Right forelimb (tissue), 1 donor: ENCODE measurements at places on chromosomes 5 and 9.

- no peak for DNase-seq
Observed at GRCh38 chr5:134103397-134103796, 11.1 kb upstream of the TCF7 start.

DNA sequence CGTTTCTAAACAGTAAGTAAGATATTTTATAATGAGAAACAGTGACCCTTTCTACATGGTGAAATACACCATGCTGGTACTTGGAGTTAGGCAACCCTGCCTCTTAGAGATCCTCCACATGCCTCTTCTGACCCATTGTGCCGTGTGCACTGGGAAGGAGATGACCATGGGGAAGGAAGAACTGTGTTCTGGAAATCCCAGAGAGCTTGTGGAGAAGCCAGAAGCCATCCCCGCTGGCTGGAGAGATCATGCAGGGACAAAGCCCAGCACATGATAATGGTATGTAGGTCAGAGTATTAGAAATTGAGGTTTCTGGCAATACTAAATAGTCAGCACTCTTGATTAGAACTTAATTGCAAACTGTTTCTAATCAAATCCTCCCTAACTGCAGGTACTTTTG lies 307.3 kb downstream of the FBXL7 start:
- DNase-seq = no peak

- no peak for DNase-seq
Observed at GRCh38 chr9:112354081-112354743, 20.8 kb upstream of the PTBP3 start.

DNA sequence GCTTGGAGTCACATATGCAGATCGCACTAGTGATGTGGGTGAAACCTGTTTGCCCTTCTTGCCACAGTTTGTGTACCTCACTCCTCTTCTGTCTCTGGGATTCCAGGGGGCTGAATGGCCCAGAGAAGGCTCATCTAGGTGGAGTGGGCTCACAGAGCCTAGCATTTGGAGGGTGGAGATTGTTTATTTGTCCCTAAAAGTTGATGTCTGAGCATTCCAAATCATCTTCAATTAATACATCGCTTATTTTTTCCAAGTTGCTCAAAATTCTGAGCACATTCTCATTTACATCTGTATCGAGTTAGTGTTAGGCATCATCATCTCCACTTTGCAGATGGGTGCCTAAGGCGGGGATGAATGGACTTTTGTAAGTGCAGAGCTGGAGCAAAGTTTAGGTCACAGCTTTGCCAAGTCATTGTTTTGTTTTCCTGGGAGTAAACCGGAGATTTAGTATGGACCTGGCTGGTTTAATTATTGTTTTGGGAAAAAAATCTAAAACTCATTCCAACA lies 2.0 kb downstream of the ABL1 start:
- no peak for DNase-seq

DNA sequence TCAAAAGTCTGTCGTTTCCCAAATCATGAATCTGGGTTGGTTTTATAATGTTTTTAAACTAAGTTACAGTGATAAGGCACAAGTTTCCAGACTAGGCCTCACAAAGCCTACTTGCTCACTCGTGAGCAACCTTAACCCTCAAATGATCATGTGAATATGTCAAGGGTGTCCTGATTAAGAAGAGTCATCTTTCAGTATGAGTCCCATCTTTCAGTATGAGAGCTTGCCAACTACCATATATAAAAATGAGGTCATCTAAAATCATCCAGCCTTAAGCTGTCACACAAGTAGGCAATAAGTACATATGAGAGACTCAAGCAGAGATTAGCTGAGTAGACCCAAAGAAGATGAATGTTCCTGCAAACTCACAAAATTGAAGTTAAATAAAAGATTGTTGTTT lies 668.4 kb upstream of the FAM174A start:
- no peak for DNase-seq

- DNase-seq = peak; percentile 92
Observed at GRCh38 chr5:178163772-178164735, 10.4 kb upstream of the NHP2 start.

GRCh38 chr5:162324328-162324727 lies 256.8 kb downstream of the GABRG2 start:
- DNase-seq = no peak

GRCh38 chr5:38060354-38060753 lies 198.0 kb upstream of the EGFLAM start:
- no peak for DNase-seq

GRCh38 chr5:135480511-135480910 lies 28.4 kb upstream of the TIFAB start:
- no peak for DNase-seq

GRCh38 chr9:120387257-120388002 lies 192.5 kb downstream of the CDK5RAP2 start:
- DNase-seq = no peak

- DNase-seq = no peak
Observed at GRCh38 chr9:97096793-97097192, 57.9 kb upstream of the CTSV start.

GRCh38 chr9:133306242-133307204 lies 29.5 kb downstream of the SURF6 start:
- no peak for DNase-seq

DNA sequence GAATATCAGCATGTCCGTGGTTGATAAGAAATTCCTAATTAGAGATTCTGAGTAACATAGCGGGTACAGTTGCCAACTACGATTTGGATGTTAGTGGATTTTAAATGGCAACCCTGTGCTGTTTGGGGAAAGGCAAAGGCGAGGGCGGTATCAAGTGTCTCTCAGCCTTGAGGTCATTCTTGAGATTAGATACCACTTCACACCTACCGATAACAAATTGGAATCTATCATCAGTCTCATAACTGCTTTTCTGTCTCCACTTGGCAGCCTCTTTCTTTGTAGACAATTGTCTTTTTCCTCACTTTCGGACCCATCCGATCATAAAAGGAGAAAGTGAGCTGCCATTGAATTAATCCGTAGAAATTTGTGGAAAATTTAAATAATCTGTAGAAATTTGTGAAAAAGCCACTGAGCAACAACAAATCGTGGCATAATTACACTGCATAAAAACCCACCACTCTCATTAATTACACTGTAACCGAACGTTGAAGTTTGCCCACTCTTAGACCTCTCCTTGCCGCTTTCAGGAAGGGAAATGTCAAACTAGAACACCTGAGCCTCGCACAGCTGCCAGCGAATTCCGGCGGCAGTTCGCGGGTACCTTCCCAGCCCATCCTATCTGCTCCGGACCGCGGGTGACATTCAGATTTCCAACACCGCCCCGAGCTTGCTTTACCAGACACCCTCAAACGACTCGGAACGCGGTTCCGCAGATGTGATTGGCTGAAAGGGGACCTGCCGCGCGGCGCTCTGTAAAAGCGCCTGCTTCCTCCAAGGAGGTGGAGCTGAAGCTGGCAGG lies 849 bp upstream of the RGMB start:
- no peak for DNase-seq

DNA sequence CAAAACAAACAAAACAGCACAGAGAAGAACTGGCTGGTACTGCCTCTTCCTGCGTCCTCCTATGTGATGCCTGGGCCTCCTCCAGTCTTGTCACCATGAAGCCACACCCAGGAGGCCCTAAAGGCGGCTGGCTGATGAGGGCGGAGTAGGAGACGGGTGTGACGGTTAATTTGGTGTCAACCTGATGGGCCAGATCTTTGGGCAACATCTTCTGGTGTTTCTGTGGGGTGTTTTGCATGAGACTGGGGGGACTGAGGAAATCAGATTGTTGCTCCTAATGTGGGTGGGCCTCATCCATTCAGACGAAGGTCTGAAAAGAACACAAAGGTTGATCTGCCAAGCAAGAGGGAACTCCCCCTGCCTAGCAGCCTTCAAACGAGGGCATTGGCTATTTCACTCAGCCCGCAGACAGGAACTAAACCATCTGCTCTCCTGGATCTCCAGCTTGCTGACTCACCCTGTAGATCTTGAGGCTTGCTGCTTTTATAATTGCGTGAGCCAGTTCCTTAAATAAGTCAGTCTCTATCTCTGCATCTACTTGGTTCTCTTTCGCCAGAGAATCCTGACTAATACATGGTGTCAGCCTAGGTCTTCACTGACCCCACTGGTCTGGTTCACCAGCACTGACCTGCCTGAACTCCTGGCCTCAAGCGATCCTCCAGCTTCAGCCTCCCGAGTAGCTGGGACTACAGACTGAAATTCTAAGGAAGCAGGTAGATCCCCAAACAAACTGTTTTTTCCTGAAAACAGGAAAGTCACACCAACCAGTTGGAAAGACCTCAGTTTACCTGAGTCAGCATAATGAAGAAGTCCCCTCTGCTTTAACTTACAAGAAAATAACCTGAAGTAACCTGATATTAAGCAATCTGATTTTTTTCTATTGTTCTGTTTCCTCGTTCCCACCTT lies 12.8 kb upstream of the ZFP62 start:
- no peak for DNase-seq
